ENCODE measurements at places on chromosomes 5 and 9.
A peak's percentile ranks its signal among the peaks of the same experiment; 100 is the strongest.

- DNase-seq, result peak; percentile 12
These were observed 32.2 kb upstream of the TNFAIP8 start for GRCh38 chr5:119323601-119324000.

GRCh38 chr5:21594566-21594965 lies 1258.6 kb downstream of the CDH12 start:
- DNase-seq, result no peak

DNA sequence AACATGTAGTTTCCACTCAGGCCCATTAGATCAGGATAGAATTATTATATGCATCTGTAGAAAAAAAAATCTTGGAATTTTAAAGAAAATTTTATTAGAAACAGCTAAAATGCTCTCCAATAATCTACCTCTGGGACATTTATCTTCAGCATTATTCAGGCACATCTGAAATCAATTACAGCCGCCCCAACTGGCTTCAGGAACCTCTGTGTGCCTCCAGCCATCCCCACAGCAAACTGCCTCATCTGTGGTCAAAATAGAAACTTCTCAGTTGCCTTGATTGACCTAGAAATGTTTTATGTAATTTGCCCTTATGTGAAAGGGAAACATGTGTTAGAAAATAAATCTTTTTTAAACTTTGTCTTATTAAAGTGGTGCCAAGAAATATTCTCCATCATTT lies 120.1 kb upstream of the LPAR1 start:
- DNase-seq, result no peak

DNA sequence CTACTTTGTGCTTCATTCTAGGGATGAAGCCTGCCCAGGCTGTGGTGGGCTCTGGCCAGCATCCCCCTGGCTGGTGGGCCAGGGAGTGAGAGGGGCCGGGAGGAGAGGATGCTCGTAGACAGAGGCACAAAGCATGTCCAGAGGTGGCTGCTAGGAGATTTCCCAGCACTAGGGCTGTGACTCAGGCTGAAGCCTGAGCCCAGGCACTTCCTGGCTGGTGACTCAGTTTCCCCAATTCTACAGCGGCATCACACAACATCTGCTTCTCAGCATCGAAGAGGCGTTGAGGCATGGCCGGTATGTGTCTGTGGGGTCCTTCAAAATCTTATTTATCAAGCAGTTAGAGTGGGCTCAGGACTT lies 55.6 kb downstream of the DUSP1 start:
- DNase-seq, result no peak

DNA sequence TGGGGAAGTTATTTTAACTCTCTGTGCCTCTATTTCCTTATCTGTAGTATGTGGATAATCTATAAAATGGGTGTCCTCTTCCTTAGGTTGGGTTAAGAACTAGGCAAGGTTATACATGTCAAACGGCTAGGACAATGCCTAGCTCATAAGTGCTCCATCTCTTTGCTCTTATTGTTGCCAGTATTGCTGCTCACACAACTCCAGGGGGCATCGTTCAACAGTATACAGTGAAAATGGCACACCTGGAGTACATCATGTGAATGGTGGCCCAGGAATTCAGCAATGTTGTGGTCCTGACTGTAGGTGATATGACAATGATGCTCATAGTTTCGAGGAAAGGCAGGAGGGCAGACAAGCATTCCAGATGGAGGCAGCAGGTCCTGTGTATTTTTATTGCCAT lies 30.1 kb downstream of the SLIT3 start:
- no peak for DNase-seq

DNA sequence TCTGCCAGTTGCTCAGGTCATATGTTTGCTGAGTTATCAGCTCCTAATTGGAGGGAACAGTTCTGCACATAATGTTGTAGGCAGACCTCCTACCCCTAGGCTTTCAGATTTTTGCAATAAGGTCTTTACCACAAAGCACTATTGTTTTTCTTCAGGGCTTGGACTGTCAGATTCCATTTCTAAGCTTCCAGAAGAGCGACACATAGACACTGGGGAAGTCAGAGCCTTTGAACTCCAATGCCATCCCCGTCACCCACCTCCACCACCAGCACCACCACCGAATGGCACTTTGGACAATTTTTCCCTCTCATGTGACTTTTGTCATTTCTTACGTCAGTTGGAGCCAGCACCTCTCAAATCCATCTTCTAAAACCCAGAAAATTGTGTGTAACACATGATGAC lies 28.3 kb upstream of the SPRY4 start:
- no peak for DNase-seq

GRCh38 chr5:81848362-81848880 lies 97.5 kb upstream of the SSBP2 start:
- DNase-seq, result peak; percentile 32

- no peak for DNase-seq
These were observed 1377.5 kb upstream of the CDH9 start for GRCh38 chr5:28415791-28416443.

GRCh38 chr9:115988701-115989100 lies 164.9 kb upstream of the PAPPA start:
- DNase-seq, result no peak

DNA sequence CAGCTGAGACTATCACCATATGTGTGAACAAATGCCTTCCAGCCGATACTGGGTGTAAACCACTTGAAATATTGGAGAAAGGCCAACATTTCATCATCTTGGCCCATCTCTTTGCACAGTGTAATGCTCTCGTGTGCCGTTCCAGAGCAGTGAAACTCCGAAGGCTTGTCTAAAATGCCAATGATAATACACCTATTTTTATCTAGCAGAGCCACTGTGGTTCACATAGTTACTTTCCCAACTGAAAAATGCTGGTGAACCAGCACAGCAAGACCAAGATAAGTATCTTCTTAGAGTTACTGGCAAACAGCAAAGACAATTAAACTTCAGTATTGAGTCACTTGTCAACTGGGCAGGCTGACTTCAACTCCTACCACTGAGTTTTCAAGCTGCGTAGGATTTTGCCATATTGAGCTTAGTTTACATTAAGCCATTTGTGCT lies 379.9 kb upstream of the ACTBL2 start:
- peak; percentile 61 for DNase-seq

- peak; percentile 22 for DNase-seq
These were observed 584.3 kb upstream of the KLF4 start for GRCh38 chr9:108073823-108074222.

GRCh38 chr9:78103971-78104433 lies 72.4 kb upstream of the GNAQ start:
- DNase-seq, result peak; percentile 90

DNA sequence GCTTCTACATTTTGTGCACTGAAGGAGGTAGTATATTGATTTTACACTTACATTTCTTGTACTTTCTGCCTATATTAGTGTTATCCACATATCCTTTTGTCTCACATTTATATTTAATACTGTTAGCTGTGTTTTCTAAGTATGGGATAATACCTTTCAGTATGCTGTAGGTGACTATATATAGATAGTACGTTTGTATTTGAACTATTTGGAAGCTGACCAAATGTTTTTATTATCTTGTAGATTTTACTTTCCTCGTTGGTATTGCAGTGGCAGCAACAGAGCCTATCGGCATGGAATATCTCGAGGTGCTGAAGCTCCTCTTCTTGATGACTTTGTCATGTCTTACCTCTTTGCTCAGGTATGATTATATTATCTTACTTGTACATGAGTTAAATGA lies 59.1 kb downstream of the JAK2 start:
- no peak for DNase-seq

DNA sequence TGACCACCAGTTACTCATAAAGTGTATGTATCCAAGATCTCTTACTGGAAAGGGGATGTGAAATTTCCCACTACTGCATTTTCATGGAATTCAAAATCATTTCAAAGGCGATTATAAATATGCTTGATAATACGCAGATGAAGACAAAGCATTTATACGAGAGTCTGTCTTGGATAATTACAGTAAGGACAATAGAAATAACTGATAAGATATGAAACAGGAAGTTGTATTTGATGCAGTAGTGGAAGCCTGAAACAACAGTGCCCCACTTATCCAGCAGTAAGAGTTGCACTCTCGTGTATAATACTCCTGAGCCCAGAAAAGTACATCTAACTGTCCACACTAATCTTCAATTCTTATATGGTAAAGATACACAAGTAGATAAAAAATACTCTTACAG lies 188.7 kb upstream of the POU5F2 start:
- peak; percentile 32 for DNase-seq

DNA sequence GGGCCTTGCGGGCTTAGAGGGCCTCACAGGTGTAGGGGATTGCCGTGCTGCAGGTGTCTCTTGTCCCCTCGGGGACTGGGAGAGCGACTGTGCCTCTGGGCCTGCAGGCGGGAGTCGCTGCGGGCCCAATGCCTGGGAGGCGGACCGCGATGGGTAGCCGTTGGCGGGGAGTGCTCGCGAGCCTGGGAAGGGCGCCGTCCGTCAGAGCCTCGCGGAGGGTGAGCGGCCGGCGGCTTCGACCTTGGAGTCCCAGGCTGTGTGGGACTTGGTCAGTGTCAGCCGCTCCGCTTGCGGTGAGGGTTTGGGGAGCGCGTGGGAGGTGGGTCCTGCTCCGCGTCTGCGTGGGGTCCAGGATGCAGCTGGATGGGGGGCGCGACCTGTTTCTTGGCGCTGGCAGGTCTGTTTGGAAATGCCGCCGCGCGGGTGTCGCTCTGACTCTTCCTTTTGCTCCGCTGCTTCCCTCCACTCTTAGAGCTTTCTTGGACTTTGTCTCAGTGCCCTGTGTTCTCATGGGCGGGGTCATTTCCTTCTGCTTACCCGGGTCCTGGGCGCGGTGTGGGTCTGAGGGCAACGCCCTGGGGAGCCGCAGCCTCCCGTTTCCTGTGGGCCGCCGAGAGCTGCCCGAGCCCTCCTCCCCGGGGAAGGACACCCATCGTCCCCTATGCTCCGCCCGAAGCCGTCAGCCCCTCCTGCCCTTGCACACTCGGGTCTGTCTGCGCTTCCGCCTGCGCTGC lies 88.9 kb upstream of the CACNA1B start:
- DNase-seq, result no peak

DNA sequence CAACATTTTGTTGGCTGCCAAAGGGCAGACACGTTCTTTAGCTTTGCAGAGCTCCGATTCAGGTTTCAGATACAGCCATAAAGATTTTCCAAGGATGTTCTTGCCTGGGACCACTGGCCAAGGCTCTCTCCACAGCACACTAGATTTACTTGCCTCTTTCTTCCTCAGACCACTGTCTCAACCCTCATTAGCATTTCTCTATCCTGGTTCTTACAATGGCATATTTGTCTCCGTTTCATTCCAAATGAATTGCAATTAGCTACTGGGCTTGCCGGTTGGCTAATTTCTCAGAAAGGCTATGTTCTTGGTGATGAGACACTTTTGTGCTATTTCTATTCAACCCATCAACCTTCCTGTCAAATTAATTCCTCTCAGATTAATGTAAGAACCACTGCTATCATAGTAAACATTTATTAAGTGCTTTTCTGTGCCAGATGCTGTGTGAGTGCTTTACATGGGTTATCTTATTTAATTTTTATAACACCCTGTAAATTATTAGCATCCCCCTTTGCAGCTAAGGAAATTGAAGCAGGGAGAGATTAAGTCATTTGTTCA lies 118.4 kb upstream of the NR3C1 start:
- no peak for DNase-seq

DNA sequence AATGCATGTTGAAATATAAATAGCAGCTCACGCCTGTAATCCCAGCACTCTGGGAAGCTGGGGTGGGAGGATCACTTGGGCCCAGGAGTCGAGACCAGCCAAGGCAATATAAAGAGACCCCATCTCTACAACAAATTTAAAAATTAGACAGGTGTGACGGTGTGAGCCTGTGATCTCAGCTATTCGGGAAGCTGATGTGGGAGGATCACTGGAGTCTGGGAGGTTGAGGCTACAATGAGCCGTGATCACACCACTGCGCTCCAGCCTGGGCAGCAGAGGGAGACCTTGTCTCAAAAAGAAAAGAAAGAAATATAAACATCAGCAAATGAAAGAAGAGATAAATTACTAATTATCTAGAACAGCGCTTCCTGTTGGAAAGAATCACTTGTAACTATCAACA lies 105.0 kb downstream of the MAPKAP1 start:
- DNase-seq, result no peak

DNA sequence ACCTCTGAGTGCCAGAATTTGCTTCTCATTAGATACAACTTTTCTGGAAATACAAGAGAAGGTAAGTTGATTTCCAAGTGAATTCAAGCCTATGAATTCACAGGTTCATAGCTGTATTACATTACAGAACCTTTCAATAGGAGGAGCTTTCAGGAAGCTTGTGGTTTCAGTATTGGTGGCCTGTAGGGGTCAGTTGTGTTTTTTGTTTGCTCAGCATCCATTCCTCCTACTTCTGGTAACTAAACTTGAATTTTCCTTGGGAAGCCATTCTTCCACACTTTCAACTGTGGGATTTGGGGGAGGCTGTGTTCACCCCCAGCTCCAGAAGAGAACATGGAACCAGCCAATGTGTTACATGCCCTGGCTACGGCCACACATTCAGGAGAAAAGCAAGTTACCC lies 5.6 kb upstream of the CYSTM1 start:
- peak; percentile 49 for DNase-seq

GRCh38 chr5:137070521-137070920 lies 428.6 kb downstream of the SPOCK1 start:
- no peak for DNase-seq

- no peak for DNase-seq
These were observed 92.9 kb upstream of the PIK3R1 start for GRCh38 chr5:68122439-68123328.

GRCh38 chr9:131690462-131690861 lies 49.4 kb downstream of the RAPGEF1 start:
- no peak for DNase-seq

DNA sequence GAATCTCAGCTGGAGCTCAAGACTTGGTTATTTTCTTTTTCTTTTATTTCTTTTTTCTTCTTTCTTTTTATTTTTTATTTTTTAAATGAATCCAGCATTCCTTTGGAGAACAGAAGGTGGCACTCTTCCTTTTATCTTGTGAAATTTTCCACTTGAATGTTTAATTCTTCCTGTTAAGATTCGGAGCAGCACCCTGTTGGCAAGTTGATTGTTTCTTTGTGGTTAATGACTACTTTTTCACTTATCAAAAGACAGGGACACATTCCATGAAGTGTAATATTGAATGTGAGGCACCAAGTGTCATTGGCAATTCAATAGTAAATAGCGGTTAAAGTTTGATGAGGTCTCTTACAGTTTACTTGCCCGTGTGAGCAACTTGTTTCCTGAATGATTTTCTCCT lies 240.5 kb upstream of the CHD1 start:
- peak; percentile 64 for DNase-seq

DNA sequence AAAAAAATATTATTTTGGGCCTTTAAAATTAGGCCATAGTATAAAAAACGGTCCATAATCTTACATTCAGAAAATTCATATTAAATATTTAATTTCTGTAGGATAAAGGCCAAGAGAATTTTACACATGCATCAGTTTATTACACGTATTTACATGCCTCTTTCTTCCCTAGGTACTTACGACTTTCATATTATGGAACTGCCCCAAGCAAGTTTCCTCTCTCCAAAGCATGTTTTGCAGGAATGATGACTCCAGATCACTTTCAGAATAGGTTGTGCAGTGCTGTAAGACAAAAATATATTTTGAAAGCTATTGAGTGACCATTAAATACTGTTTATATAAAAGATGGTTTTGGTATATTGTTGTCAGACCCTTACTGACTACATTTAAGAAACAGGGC lies 61.8 kb downstream of the WDR36 start:
- DNase-seq, result no peak
